ENCODE measurements at places on chromosomes 1 and 21.

- DNase-seq = no peak
These were observed 53.1 kb downstream of the NBPF6 start for GRCh38 chr1:108503062-108503733.

GRCh38 chr1:8908388-8909151 is 30.1 kb upstream of the ENO1 start:
- DNase-seq = no peak

DNA sequence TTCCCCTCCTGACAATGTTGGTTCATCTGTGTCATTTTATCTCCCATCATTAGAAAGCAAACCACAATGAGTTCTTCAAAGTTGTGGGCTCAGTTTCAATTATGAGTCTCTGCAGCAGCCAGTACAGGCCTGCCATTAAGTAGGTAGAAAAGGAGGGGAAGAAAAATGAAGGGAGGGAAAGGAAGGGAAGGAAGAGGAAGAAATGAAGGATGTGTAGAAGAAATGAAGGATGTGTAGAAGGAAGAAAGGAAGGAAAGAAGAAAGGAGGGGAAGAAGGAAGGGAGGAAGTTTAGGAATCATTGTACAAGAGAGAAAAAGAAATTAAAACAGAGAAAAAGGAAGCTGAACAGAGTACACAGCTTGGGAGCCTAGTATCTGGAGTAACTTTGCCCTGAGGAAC is 498.3 kb upstream of the DAB1 start:
- no peak for DNase-seq

DNA sequence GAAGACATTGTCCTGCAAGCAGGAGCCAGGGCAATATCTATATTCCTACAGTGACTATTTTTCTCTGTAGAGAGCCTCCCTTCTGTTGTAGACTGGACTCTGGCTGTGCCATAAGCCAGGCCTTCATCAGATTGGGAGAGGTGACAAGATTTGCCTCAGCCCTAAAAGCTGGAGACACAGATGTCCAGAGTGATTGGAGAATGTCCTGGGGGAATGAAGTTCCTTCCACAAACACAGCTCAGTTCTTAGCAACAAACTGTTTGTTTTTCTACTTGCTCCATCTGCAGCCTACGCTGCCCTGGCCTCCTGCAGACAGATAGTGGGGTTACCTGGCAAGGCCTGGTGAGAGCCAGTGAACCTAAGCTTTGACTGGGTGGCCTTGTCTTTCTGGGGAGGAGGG is 29.9 kb upstream of the SNX27 start:
- no peak for DNase-seq

- DNase-seq = peak; percentile 61
These were observed 63.2 kb downstream of the PLEKHA6 start for GRCh38 chr1:204296431-204296988.

DNA sequence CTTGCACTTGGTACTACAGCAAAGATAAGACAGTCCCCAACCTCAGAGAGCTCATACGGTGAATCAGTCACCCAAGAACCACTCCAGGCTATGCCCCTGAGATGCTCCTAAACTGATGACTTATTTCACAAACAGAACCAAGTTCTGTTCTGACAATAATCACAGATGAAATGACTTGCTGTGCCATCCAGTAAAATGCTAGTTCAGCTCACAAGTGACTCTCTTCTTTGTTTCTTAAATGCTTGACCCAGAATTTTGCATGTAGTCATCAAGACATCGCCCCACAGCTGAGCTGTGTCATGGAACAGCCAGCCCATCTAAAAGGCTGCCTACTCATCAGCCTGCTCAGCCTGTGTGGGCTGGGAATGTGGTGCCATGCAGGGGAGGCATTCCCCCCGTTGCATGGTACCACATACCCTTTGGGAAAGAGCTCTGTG is 6.1 kb upstream of the SLC19A2 start:
- no peak for DNase-seq

DNA sequence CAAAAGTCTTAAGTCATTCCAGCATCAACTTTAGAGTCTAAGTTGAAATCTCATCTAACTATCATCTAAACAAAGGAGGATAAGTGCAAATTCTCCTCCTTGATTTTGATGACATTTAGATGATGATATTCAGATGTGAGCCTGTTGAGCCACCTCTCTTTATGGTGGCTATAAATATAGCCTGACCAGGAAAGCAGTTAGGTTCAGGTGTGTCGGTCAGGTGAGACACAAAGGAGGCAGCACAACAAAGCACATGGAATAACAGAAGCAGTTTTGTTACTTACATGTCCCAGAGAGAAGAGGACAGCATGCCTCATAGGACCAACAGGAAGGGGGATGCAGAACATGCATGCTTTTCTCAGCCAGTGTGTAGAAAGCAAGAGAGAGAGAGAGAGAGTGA is 30.6 kb upstream of the PLA2G2A start:
- no peak for DNase-seq

- no peak for DNase-seq
These were observed 7.4 kb downstream of the FNDC5 start for GRCh38 chr1:32863218-32863880.

DNA sequence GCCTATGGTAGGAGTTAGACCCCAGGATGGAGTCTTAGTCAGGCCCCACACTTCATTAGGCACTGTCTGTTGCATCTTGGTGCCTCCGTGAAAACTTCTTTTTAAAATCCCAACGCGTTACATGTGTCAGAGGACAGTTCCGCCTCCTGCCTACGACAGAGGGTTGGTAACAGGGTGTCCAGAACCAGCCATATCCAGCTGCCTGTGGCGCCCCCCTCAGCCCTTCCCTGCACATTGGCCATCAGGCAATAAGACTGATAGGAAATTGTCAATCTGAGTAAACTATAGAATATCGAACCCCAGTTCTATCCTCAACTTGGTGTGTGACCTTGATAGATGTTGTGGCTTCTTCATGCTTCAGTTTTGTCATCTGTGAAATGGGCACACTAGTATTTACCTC is 108.6 kb upstream of the CSF3R start:
- no peak for DNase-seq

DNA sequence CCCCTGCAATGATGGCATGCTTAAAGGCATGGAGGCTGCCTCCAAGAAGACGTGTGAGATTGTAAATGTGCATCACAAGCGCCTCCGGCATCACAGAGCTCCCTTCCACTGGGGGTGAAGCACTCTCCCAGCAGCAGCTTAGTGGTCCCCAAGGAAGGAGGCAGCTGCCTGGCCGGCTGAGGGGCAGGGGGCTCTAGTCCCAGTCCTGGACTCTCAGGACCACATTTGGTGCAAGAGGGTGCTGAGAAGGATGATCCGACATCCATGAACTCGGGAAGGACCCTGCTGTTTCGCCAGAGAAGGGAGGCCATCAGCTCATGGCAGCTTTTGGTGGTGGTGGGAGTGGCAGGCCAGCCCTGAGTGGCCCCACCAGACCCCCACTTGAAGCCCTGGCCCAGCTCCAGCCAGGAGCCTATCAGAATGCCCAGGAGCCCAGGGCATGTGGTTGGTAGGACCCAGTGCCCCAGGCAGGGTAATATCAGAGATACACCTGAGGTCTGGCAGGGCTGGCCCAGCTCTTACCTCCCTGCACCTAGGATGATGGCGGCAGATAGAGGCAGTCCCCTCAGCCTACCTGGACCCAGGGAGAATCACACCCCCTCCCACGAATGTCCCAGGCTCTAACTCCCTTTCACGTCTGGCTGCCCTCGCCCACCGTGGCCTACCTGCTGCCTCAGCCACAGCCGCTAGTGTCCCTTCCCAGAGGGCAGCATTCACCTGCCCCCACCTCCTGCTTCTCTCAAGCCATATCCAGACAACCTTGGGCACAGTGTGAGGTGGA is 2.4 kb upstream of the WNT9A start:
- DNase-seq = peak; percentile 61

DNA sequence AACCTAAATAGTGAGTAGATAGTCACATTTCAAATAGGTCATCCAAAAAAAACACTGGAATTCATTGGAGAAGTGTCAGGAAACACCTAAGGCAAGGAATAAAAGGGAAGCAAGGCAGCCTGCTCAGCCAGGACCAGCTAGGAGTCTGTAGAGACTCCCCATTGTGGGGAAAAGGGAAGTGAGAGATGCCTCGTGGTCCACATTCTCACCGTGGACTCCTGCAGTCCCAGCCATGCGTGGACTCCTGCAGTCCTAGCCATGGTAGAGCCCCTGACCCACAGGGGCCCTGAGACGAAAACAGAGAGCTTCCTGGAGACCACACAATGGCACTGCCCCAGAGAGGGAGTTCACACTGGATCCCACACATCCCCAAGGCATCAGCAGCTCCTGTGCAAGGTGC is 97.5 kb downstream of the LRIG2 start:
- DNase-seq = no peak

DNA sequence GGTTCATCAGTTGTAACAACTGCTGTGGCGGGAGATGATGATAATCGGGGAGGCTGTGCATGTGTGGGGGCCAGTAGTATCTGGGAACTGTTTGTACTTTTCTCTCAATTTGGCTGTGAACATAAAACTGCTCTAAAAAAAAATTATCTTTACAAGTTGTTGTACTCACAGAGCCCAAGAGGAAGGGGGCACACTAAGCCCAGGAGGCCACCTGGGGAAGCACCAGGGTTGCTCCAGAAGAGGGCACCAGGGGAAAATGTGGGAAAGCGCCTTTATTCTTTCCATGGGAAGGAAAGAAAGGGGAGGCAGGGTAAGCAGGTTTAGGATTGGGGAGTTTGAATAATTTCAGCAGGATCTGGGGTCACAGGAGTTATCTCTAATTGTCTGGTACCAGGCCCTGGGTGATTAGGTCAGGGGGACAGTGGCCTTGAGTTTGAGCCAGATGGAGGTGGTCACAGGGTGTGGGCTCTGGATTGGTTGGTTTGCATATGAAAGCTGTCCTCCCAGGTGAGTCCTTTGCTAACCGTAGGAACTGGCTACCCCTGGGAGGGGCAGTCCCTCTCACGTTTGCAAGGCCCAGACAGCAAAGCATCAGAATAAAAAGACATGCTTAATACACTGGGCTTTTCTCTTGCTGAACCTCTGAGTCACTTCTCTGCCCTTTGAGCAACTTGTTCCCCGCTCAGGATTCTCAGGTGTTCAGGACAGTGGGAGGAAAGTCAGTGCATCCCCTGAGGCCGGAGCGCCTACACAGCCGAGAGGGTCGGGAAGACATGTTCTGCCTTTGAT is 11.2 kb downstream of the MYOC start:
- no peak for DNase-seq

- no peak for DNase-seq
These were observed 121.8 kb downstream of the PLA2G4A start for GRCh38 chr1:186950547-186950946.

- DNase-seq = no peak
These were observed 6.3 kb upstream of the PARP1 start for GRCh38 chr1:226414098-226414698.

- DNase-seq = peak; percentile 82
These were observed 676 bp downstream of the MORC3 start for GRCh38 chr21:36320421-36321324.

DNA sequence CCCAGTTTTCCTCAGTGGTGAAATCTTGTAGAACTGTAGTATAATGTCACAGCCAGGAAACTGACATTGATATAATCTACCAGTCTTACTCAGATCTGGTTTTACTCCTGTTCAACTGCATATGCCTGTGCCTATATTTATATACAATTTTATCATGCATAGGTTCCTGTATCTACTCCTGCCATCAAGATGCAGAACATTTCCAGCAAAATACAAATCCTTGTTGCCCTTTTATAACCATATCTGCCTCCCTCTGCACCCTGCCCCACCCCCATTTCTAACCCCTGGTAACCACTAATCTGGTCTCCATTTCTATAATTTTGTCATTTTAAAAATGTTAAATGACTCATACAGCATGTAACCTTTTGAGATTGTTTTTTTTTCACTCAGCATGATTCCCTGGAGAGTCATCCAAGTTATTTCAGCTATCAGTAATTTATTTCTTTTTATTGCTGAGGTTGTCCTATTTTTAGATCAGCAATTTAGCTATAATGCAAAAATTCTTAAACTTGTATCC is 8.1 kb downstream of the UTP25 start:
- DNase-seq = no peak

- DNase-seq = no peak
These were observed 65.5 kb upstream of the DPYD start for GRCh38 chr1:97986041-97987005.

DNA sequence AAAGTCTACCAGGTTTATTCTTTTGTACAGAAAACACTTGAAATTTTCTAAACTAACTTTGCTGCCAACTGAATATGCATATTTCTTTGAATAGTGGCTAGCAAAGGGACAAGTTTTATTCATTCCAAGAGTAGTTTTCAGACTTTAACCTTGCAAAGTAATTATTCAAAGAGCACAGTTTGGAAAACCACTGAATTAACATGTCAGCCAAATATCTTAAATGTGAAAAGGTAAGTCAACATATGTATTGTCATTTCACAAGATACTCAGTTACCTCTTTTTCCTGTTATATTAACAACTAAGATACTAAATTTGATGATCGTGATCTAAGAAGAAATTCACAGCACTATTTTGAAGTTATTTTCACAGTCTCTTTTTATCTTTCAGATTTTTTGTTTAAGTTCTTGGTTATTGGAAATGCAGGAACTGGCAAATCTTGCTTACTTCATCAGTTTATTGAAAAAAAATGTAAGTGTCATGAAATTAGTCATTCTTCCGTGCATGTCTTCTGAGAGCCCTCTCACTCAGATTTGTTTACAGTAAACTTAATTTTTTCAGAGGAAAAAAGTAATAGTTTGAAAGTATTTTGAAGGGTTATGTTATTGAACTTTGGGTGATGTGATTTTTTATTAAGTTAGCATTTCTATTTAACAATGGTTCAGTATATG is 15.3 kb downstream of the RAB4A start:
- DNase-seq = no peak

GRCh38 chr21:21332492-21332891 is 334.3 kb downstream of the NCAM2 start:
- no peak for DNase-seq

All from sigmoid colon (tissue), 7 donors.